ENCODE measurements at places on chromosomes 1 and 21. TPM values are rescaled to one million over a fixed set of nuclear protein-coding genes. Genes with fewer than 3 reads are reported as not detected.

The CLCA2 gene
- not detected for total RNA-seq

- no peak for DNase-seq
These were observed 20.5 kb upstream of the THRAP3 start for GRCh38 chr1:36203554-36204346.

DNA sequence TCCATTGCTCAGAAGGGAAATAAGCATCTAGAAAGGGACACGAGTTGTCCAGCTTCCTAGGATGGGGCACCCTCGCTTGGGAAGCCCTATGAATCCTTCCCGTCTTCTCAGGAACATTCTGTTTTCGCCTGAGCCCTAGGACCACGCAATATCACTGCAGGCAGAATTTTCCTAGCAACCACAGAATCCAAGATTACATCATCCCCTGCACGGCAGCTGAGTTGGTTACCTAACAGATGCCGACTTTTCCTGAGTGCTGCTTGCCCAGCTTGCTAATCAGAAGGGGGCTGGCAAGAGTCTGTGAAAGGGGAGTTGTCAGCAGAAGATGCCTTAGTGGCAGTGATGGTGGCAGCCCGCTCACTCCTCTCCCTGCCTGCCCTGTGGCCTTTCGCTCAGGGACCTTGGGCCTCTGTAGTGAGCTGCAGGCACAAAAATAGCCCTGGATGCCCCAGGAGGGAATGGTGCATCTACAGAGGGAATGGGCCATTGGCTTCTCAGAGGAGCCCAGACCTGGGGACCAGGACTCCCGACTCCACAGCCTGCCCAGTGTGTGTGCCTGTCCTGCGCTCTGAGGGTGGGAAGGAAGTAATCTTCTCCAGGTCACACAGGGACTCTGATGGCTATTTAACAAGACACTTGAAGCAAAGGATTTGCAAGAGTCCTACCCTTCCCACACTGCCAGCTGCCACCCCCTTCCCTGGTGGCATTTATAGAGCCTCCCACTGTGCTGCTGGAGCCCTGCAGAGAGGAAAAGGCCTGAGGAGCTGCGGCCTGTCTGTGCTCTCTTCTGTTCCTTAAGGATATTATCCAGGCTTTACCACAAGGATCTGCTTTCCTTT is 28.9 kb upstream of the CLSTN1 start:
- DNase-seq = no peak

- no peak for DNase-seq
These were observed 17.5 kb upstream of the CLDN8 start for GRCh38 chr21:30233228-30234020.

DNA sequence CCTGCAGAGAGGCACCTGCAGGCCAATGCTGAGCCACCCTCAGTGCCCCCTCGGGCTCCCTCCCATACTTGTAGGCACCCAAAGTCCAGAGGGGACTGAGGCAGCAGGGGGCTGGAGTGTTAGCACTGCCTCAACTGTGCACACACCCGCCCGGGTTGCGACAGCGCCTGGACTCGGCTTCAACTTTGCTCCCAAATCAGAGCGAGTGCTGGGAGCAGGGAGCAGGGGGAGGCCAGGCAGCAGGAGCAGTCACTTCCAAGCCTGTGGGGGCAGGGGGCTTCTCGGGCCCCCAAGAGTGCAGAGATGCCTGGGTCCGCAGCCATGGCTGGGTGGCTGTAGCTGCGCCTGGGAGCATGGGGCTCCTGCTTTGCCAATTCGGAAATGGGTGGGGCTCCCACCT is 79.5 kb downstream of the DISP1 start:
- no peak for DNase-seq

DNA sequence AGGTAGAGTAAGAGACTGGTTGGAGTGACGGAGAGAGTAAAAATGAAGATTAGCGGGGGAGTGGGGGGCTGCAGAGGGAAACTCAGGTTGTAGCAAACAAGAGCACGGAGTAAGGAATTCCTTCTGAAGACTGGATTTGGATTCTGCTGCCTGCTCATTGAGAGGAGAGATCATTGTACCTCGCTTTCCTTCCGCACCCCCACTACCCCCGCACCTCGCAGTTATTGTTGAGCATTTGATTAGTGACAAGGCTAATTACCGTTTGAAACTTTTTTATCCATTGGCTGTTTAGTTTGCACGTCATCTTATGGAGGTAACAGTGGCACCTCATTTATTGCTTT is 463 bp downstream of the PRPF3 start:
- DNase-seq = peak; percentile 14

- DNase-seq = no peak
These were observed 69.1 kb downstream of the BCAR3 start for GRCh38 chr1:93612510-93612909.

DNA sequence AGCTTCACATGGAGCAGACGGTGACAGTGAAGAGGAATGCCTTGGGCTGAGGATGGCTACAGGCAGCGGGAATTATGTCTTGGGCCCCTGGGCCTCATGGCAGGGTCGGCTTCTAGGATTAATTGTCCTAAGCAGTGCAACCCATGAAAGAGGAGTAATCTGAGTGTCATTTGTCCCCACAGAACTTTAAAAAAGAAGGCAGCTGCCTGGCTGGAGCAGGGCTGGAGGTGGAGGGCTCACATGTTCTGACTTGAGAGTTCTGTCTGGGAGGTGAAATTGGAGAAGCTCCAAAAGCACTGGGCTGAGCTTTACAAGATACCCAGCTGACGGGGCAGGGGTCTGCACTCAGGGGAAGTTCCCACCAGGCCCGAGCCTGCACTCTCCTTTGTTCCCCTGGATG is 22.6 kb downstream of the CACNA1S start:
- no peak for DNase-seq

DNA sequence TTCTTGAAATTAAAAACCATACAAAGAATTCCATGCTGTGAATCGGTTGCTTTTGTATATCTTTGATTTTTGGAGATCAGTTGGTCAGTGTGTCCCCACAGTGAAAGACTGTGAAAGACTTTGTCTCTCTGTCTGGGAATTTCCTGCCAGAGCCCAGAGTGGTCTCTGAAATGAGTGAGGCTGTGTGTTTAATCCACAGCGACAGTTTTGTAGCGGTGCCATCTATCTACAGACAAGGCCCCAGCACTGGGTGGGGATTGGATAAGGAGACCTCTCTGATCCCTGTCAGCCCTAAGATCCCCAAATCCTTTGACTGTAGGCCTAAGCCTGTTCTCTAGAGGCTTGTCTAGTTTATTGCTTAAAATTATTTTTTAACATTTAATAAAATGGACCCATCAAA is 10.3 kb downstream of the GPR25 start:
- no peak for DNase-seq

DNA sequence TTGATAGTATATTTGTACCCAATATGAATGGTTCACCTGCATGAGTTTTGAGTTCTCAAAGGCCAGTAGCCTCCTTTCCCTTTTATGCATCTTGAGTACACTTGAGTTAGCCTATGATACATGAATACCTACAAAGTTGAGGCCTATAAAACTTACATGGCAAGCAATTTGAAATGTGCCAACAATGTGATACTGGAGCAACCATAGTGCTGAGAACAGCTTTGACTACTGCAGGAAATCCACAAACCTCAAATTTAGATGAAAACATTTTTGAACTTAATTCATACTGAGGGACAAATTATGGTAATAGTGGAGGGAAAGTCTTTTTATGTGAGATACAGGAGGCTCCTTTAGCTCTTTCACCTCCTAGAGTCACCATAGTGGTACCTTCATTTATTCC is 37.4 kb downstream of the LEPR start:
- DNase-seq = no peak

GRCh38 chr21:41754479-41754891 is 12.4 kb downstream of the RIPK4 start:
- no peak for DNase-seq

The AMY1B gene
- not detected for total RNA-seq

- DNase-seq = no peak
These were observed 105.2 kb downstream of the EDEM3 start for GRCh38 chr1:184649451-184649888.

The C8A gene
- not detected for total RNA-seq

GRCh38 chr1:12648741-12649140 is 4.9 kb downstream of the AADACL4 start:
- no peak for DNase-seq

DNA sequence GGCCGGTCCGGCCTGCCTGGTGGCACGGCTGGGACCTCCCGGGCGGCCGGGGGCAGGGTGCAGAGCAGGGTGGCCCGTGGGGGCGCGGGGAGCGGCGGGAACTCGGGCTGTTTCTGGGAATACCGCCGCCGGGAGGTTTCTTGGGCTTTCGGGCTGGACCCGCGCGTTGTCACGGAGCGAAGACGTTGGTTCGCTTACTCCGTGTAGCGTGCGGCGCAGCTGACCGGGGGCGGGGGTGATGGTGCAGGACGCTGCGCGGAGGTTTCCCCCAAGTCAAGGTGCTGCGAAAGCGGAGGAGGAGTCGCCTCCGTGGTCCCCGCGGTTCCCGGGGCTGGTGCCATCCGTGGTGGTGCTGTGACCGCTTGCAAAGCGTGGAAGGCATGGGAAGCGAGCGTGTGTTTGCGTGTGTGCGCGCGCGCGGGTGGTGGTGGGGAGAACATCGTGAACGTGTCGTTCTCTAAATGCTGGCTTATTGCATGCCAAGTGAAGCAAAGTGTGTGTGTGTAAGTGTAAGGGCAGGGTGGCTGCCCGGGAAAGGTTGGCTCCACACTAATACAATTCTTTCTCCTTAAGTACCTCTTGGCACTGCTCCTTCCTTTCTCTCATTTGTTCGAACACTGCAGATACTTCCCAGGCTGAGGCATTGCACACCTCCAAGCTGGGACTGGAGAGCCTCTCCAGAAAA is 1.1 kb downstream of the RYR2 start:
- DNase-seq = no peak

The NDUFS5 gene
- total RNA-seq = 125 TPM

The DIO1 gene
- not detected for total RNA-seq

The GJA8 gene
- total RNA-seq = not detected

The LCE1C gene
- not detected for total RNA-seq

DNA sequence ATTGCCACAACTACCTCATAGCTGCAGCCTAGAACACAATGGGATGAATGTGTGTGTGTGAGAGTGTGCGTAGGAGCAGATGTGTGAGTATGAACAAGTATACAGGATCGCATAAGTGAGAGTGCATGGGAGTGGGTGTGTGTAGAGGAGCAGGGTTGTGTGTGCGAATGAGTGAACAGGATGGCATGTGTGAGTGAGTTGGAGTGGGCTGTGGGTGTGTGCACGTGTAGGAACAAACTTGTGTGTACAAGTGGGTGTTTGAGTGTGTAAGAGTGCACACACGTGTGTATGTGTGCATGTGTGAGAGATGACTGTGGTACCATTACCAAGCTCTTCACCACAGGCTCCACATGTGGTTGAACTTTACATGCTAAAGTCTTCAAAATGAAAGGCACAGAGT is 175.4 kb upstream of the EDN2 start:
- no peak for DNase-seq

DNA sequence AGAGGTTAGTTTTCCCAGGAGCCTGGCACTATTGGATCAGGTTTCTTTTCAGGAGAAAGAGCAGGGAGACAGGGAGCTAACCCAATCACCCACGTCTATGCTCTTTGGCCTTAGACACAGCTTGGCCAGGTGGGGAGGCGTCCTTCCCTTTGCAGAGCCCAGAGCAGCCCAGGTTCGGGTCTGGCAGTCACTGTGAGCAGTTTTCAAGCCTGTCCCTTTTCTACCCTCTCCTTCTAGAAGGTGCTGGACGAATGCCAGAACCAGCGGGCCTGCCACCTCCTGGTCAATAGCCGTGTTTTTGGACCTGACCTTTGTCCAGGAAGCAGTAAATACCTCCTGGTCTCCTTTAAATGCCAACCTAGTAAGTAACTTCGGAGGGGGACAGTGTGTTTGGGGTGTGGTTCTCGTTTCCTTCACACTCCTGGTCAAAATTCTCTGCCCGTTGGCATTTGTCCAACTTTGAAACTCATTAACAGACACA is 44.9 kb downstream of the EVA1C start:
- DNase-seq = no peak

The SPRR2E gene
- not detected for total RNA-seq

DNA sequence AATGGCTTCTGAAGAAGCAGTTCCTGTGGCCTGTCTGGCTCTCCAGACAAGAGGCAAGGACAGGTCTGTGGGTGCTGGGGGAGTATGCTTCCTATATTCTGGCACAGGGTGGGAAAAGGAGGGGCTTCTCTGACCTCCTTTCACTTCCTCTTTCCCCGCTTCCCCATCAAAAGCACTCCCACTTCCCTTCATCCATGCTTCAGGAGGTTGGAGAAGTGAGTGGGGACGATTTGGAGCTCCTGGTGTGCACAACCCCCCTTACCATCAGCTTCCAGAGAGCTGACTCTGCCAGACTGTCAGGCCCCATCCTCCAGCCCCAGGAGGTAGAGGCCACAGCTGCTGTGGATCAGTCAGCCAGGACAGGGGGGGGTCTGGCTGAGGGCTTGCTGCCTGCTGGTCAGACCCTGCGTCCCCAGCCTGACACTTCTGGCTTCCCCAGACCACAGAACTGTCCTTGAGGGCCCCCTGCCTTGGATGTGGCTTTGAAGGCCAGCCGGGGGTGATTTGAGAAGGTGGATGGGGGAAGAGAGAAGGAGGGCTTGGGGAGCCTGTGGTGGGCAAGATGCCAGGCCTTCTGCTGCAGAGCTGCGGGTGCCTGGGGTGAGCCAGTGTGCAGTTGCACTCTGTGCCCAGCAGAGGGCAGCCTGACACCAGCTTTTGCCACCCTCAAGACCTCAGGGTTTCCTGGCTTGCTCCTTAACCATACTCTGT is 21.5 kb upstream of the TMEM222 start:
- peak; percentile 75 for DNase-seq

The ROR1 gene
- not detected for total RNA-seq

GRCh38 chr1:204296431-204296988 is 63.2 kb downstream of the PLEKHA6 start:
- DNase-seq = no peak

- no peak for DNase-seq
These were observed 9.4 kb upstream of the UAP1 start for GRCh38 chr1:162551969-162552683.

The CD1D gene
- not detected for total RNA-seq

DNA sequence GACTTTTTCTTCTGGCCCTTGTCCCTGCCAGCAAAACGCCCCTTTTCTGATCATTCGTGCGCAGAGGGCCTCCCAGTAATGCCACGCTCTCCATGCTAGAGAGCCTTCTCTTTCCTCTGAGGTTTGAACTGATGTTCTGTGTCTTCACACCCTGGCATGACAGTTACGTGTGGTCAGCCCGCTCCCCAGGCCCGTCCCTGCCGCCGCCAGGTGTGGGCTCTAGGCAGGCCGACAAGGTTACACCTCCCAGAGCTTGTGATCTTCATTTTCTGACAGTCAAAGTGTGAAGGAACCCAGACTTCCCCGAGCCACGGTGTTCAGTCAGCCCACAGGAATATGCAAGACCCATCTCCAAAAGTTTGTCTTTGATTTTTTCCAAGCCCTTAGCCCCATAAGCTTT is 265.6 kb downstream of the TM2D1 start:
- no peak for DNase-seq

DNA sequence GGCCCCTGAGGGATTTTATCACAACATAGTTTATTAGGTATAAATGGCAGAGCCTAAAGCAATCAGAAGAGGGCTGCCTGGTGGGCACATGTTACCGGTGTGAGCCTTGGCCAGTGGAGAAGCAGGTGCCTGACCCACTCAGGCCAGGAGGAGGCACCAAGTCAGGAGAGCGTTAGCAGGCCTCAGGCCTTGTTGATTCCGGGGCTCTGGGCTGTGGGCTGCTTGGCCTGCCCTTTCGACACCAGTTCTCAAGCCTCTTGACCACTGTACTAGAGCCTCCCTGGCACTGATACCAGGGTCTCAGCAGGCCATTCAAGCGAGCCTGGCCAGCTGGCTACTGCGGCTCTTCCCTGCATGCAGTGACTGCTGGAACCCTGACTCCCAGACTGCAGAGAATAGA is 20.8 kb downstream of the CLDN14 start:
- no peak for DNase-seq

- DNase-seq = no peak
These were observed 30.6 kb downstream of the GNAI3 start for GRCh38 chr1:109578947-109579443.

- peak; percentile 13 for DNase-seq
These were observed 1.6 kb downstream of the PHF13 start for GRCh38 chr1:6614929-6615785.

All from activated CD4-positive, alpha-beta T cell treated with anti-CD3 and anti-CD28 coated beads, Interleukin-2, amount 10 ng/mL, durations not matched to agents 7 days and 5 days (primary cell).